ENCODE measurements at places on chromosomes 12 and 14.

DNA sequence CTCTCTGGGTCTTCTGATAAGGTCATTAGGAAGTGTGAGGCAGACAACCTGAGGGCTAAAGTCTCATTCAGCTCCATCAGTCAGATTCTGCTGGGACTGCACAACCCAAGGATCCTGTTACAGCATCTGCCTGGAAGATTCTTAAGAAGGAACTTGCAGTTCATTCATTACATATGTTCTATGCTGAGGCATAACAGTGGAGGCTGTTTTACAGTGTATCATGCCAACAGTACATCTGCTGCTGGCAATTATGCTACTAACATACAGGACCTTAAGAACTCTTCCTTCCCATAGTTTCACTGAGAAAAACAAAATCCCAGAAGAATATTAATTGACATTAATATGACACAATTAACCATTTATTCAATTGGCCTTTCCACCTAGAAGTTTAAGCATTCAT lies 968.6 kb downstream of the DIO2 start:
- no peak for DNase-seq

DNA sequence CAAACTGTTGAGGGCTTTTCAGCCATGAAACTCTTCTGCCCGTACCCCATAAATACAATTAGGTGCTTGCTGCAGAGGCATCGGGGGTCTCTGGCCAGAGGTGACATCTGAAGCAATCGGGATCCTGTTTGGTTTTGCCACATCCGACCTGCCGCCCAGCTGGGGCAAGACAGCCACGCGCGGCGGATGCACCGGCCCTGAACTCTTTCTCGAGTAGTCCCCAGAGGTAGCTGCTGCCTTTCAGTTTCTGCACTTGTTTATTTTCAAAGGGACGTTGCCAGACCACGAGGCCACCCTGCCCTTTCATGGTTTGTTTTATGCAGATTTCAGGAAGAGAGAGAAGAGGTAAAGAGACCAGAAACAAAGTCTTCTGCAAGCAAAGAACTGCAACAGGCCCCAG lies 10.6 kb upstream of the MLXIP start:
- DNase-seq, result no peak

GRCh38 chr14:49999146-49999761 lies 106.4 kb downstream of the ARF6 start:
- peak; percentile 83 for DNase-seq

DNA sequence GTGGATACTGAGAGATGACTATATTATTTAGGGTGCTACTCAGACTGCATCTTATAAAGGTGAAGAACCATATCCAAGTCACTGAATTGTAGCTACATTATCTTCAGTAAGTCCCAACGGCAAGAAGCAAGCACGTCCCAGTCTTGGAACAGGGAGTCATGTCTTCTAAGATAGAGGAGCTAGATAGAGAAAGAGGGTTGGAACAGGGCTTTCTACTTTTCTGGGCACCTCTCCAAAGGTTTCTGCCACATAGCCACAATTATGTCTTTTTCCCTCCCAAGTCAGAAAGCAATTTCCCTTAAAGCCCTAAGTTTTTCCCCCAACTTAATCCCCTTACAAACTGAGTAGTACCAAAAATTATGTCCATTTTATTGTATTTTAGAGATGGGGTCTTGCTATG lies 22.4 kb downstream of the MAPK1IP1L start:
- no peak for DNase-seq

DNA sequence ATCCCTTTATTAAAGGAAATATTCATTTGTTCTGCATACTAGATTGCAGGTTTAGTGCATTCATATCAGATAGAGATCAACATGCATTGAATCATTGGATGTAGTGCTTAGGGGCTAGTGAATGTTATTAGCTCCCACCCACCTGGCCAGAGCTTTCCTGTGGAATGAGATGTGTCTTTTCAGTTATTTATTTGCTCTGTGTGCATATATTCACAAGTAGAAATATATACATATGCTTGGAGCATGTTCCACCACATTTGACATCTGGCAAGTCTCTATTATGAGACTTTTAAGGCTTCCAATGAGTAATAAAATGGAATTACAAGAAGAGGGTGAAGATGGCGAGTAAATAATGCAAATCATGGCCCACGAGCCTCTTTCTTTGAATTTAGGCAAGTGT lies 180.0 kb upstream of the LMO3 start:
- DNase-seq, result no peak

DNA sequence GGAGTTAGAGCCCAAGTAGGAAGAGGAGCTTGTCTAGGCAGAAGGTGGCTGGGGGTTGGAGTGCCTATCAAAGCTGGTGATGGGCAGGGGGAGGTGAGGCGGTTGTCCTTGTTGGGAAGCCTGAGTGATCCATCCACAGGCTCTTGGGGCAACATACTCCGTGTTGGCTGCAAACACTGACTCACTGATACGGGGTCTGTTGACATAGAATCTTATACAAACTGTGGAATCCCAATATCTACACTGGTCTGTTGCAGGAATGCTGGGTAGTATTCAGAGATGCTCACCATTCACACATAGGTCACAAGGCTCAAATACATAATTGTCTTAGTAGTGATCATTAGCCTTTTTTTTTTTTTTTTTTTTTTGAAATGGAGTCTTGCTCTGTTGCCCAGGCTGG lies 26.0 kb downstream of the ERH start:
- no peak for DNase-seq

- no peak for DNase-seq
Observed at GRCh38 chr14:56491299-56492285, 88.0 kb upstream of the TMEM260 start.

GRCh38 chr12:64745980-64746379 lies 13.2 kb downstream of the GNS start:
- no peak for DNase-seq

- no peak for DNase-seq
Observed at GRCh38 chr12:107397890-107398500, 287.6 kb upstream of the PWP1 start.

- DNase-seq, result no peak
Observed at GRCh38 chr14:71658261-71658860, 273.9 kb upstream of the RGS6 start.

All from stimulated activated CD8-positive, alpha-beta memory T cell treated with anti-CD3 and anti-CD28 coated beads, Interleukin-15, amount 100 ng/mL, for 48 hours (primary cell).